ENCODE measurements at places on chromosomes 11 and 22.

DNA sequence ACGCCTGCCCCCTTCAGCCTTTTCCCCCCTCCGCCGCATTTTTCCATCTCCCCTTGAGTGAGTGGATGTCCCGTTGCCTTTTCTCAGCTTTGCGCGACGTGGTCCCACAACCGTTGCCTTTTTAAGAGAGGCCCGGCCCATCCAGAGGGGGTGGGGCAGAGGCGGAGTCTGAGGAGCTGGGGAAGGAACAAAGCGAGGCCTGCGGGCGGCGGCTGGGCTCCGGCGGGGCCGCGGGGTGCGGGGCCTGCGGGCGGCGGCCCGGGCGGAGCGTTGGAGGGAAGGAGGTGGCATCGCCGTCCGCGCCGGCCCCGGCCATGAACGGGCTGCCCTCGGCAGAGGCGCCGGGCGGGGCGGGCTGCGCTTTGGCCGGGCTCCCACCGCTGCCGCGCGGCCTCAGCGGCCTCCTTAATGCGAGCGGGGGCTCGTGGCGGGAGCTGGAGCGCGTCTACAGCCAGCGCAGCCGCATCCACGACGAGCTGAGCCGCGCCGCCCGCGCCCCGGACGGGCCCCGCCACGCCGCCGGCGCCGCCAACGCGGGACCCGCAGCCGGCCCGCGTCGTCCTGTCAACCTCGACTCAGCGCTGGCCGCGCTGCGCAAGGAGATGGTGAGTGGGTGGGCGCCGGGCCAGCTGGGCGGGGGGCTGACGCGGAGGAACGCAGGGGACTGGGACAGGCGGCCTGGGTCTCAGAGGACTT, at the start of gene FAM89B:
Gene FAM89B (plus strand): TSS at position 183 of the 696 bp plus-strand sequence. CDS start 132 bp downstream, at position 315.
- DNase-seq, result peak; percentile 86

GRCh38 chr22:25351631-25352293, 132.3 kb downstream of the CRYBB2 start:
- DNase-seq, result no peak

- DNase-seq, result no peak
These were observed 324.0 kb upstream of the PLET1 start for GRCh38 chr11:112584672-112585071.

DNA sequence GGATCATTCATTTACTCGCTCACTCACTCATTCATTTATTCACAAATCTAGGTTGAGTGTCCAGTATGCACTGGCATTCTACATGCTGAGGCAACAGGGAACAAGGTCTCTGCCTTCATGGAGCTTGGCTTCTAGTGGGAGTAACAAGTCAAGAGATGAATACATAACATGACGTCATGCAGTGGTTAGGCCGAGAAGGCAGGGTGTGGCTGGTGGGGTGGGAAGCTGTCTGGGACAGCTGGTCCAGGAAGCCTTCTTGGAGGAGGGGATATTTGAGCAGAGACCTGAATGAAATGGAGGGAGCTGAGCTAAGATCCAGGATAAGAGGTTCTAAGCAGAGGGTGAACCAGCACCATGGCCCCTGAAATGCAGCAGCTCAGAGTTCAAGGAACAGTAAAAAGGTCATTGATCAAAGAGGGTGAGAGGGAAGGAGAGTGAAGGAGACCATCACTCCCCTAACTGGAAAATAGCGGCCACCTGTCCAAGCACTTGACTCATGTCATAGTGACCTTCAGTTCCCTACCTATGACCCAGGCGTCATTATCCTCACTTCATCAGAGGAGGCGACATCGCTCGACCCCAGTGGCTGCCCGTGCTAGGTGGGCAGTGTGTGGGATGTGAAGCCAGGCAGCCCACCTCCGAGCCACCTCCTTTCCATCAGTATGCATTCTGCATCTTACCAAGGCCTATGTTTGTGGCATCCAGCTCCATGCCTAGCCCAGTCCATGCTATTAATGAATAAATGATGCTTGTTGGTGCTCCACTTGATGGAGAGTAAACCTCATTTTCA, 105.0 kb downstream of the TSPAN18 start:
- no peak for DNase-seq

Data from midbrain (tissue), 1 donor.